ENCODE measurements at places on chromosomes 1 and 21. TPM values are rescaled to one million over a fixed set of nuclear protein-coding genes. Genes with fewer than 3 reads are reported as not detected.

Gene SRGAP2B
- 40.8 TPM for total RNA-seq

Gene NUDT4B
- total RNA-seq = 2.6 TPM

Gene RUNX3
- total RNA-seq = 0.26 TPM

- DNase-seq = no peak
Measured at GRCh38 chr1:109271458-109271857, 11.5 kb downstream of the PSRC1 start.

Gene CBR3
- total RNA-seq = 0.38 TPM

GRCh38 chr1:148010527-148010926 is 82.3 kb downstream of the GPR89B start:
- no peak for DNase-seq

Gene HFM1
- not detected for total RNA-seq

DNA sequence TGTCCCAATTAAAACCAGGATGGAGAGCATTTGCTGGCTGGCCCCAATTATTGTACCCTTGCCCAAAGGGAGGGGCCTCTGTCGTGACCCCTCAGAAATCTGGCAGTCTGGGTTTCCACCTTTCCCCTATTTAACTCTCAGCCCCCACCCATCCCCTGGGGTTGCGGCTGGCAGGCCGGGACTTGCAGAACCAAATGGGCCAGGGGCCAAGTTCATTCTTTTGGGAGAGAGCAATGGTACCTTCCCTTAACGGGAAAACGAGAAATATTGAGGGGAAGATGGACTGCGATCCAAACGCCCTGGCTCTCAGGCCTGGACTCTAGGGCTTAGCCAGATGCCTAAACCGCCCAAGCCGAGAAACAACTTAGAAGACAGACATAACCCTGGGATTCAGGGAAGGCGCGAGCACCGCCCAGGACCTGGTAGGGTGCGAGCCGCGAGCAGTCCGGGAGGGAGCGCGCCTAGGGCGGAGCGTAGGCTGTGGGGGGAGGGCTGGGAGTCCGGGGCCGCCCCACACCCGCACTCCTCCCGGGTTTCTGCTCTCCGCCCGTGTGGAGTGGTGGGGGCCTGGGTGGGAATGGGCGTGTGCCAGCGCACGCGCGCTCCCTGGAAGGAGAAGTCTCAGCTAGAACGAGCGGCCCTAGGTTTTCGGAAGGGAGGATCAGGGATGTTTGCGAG is at the start of gene SLC27A3:
TSS of gene SLC27A3 (plus strand) at position 628 of the 678 bp plus-strand sequence. CDS start 91 bp downstream, outside the sequence.
- DNase-seq = peak; percentile 48

DNA sequence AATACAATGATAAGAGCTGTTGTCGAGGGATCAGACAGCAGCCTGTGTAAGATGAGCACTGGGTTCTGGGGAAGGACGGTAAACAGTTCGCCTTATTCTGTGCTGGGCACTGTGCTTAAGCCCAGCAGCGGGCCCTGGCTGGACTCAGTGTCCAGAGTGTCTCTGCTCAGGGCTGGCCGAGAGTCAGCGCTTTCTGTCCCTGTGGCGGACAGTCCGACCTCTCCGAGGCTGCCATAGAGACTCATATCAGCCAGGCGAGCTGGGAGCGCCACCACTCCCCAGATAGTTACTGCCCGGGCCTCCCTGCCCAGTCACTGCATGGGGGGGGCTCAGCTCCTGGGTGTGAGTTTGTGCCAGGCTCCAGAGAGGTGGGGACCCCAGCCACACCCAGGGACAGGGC is 14.7 kb upstream of the NPHP4 start:
- no peak for DNase-seq

DNA sequence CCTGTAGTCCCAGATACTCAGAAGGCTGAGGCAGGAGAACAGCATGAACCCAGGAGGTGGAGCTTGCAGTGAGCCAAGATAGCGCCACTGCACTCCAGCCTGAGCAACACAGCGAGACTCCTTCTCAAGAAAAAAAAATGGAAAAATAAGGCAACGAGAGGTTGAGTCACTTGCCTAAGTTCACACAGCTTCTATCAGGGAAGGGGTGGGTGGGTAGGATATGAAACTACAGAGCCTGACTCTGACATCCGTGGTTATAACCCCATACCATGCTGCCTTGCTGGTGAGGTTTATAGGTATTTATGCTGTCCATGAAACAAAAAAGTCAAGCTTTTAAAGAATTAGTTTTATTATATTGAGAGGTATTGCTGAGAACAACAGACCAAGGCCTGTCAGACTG is 61.5 kb upstream of the RAB4A start:
- no peak for DNase-seq

DNA sequence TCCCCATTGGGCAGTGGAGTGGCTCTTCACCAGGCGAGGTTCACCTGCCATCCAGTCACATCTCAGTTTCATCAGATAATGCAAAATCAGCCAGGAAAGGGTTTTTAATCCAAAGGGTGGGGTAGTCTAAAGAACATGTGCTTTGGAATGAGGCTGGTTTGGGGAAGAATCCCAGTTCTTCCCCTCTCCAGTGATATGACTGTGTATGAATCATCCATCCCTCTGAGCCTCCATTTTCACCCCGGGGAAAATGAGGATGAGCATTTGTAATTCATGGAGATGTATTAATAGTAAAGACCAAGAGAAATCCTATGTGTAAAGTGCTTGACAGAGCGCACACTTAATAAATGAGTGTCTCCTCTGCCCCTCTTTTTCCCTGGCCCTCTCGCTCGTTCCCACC is 215.1 kb upstream of the FGGY start:
- DNase-seq = peak; percentile 40

All from bronchial epithelial cell (primary cell).